Activated CD4-positive, alpha-beta T cell treated with anti-CD3 and anti-CD28 coated beads, Interleukin-2, amount 10 ng/mL, durations not matched to agents 24 days and 14 days (primary cell): ENCODE measurements at places on chromosomes 12 and 14.

GRCh38 chr12:77648716-77649115 lies 182.0 kb upstream of the NAV3 start:
- DNase-seq, result no peak

- no peak for DNase-seq
Measured at GRCh38 chr12:83709899-83710298, 1023.2 kb downstream of the TMTC2 start.

GRCh38 chr12:100170313-100170858 lies 27.7 kb upstream of the BLTP3B start:
- no peak for DNase-seq

- no peak for DNase-seq
Measured at GRCh38 chr12:67056329-67056728, 212.8 kb upstream of the CAND1 start.

DNA sequence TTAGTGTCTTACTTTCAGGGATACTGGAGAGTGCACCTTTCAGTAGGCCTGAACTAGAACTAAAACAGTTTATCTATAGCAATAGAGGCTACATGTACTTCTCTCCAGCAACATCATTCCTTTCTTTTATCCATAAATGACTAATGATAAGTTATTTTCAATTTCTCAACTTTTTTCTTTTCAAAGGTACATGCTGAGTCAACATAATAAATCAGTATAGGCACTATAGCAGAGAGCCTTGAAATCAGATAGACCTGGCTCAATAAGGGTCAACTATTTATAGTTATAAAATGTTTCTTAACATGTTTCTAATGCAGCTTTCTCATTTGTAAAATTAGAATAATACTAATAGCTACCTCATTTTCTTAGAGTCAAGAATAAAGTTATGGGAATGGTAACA lies 5.6 kb downstream of the IL22 start:
- no peak for DNase-seq
